CD4-positive, alpha-beta T cell treated with Interleukin-4 for 1 hour (primary cell): ENCODE measurements at places on chromosomes 3 and 15.

DNA sequence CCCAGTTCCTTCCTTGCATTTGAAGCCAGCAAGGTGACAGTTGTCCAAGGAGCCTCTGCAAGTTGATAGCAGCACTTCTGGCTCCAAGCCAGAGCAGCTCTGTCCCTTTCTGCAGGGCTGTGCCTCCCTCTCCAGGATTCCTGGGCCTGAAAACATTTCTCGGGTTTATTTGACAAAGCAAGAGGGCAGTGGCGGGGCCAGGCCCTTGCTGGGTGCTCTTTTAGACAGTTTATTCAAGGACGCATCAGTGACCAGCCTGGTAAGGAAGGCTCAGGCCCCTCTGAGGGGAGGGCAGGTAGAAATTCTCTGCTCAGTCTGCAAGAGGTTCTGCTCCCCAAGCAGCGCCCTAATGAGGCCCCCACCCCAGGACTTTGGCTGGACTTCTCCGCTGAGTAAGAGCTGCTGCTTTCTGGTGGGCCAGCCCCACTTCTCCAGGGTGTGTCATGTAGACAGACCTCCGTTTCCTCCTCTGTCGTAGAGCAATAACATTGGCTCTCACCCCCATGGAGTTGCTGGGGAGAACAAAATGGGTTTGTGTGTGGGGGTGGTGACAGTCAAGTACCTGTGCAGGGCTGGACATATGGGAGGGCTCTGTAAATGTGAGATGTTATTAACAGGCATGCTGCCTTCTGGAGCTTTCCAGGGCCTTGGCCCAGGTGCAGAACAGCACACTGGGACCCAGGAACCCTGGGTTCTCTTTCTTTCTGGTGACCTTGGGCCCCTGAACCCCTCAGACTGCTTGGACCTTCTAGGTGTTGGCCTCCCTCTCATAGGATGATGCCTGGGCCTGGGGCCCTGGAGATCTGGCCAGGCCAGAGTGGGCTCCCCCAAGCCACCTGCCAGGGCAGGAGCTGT, 146.2 kb upstream of the TLE3 start:
- no peak for DNase-seq

DNA sequence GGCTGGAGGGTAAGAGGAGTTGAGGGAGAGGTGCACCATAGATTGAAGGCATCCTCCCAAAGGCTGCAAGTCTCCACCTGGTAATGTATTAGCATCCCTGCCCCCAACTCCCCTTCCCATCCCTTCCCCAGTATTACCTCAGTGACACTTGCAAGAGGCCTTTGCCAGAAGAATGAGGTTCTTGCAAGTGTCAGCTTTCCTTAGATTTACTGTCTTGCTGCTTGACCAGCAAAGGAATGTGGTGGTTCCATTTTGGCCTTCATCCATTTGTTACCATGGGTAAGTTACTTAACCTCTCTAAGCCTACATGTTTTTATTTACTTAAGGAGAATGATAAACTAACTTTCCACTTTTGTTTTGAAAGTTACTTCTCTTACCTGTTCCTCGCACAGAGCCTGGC, 108.9 kb downstream of the LRTM1 start:
- no peak for DNase-seq

DNA sequence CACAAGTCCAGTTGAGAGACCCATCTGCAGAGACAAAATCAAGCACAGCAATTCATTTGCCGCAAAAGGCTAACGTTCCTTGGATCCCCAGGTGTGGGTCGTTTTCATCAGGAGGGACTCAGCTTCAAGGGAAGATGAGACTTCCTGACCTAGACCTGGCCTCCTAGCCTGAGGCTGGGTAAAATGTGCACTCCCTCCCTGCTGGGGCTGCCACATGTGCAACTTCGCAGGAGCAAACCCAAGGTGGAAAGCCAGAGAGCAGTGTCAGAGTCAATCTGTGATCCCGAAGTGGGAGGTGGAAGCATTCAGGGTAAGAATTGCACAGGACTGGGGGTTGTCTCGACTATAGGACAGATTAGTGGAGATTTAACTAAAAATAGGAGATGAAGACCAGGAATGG, 164.7 kb upstream of the UMPS start:
- no peak for DNase-seq

- DNase-seq: no peak
Observed at GRCh38 chr3:160879859-160880258, 123.8 kb downstream of the PPM1L start.

- DNase-seq: no peak
Observed at GRCh38 chr3:55486101-55486856, 827 bp downstream of the WNT5A start.
